Daoy (cell line): ENCODE measurements at places on chromosomes 12 and 14.

GRCh38 chr12:68175557-68176061, 16.1 kb upstream of the IFNG start:
- peak; percentile 17 for DNase-seq

- DNase-seq: no peak
Measured at GRCh38 chr14:72849222-72849621, 44.7 kb downstream of the DPF3 start.

DNA sequence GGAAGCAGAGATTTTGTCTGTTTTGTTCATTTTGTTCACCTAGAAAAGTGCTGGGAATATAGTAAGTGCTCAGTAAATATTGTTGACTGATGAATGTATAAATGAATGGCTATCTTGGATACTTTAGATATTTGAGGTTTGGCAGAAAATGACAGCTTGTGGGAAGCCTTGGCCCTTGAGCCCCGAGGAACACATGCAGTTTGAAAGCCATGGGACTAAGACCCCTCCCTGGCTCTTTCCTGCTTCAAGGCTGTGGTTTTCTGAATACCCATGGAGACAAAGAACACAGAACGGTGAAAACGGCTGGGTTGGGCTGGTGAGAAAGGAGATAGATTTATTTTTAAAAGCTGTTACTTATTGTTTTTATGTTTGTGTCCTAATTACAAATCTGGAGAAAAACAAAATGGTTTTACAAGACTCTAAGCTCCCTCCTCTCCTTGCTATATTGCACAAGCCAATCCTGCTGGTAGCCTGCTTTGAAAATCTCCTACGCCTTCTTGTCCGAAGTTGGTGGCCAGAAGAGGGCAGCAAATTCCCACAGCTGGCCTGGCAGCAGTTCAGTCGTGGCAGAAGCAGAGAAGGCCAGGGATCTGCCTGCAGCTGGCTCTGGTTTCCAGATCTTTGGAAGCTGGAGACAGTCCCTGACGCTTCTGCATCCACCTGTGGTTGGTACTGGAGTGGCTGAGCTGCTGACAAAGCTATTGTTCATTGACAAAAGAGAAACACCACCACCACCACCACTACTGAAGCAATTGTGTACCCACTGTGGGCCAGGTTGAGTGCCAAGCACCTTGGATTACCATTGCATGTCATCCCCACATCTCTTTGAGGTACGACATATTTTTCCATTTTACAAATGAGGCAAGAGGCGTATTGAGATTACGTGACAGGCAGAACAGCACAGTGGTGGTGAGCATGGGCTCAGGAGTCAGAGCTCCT, 5.2 kb upstream of the KRT85 start:
- peak; percentile 85 for DNase-seq

GRCh38 chr12:2387103-2387834, 334.5 kb downstream of the CACNA1C start:
- DNase-seq: peak; percentile 45

GRCh38 chr12:49748306-49748705, 6.9 kb downstream of the TMBIM6 start:
- no peak for DNase-seq
